ENCODE measurements at places on chromosomes 1 and 21.

GRCh38 chr21:15514073-15514946 lies 215.5 kb upstream of the USP25 start:
- H3K36me3 ChIP-seq: peaks cover 3% of the 10 kb centered on the region
- H3K4me1 ChIP-seq: peaks cover 21% of the 10 kb centered on the region
- no peaks in the 10 kb centered on the region for H3K27me3 ChIP-seq

- peak overlapping the region; percentile 88 for H3K4me3 ChIP-seq
- H3K36me3 ChIP-seq: peaks cover 28% of the 10 kb centered on the region
- H3K27ac ChIP-seq: peak overlapping the region; percentile 87
- peak; percentile 55 for DNase-seq
- H3K4me1 ChIP-seq: peaks cover 34% of the 10 kb centered on the region
- H3K27me3 ChIP-seq: no peaks in the 10 kb centered on the region
Observed at GRCh38 chr1:231420959-231421545, 1.0 kb downstream of the EGLN1 start.

DNA sequence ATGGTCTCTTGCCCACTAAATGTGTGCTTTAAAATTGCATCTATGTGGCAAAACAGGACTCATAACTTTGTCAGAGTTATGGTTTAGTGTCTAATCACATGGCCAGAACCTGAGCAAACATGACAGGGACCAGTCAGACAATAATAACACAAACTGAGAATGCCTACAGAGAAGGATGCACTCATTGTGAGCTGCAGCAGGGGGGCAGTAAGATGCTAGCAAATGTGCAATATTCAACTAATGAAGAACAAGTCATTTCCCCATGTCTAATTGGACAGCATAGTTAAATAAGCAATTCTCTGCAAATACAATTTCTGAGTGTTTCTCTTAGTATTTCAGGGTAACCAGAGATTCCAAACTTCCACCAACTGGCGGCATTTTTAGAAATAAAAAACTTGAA lies 30.8 kb downstream of the SPAG17 start:
- peaks cover 5% of the 10 kb centered on the region for H3K27me3 ChIP-seq
- no peak overlapping the region for H3K4me3 ChIP-seq
- H3K4me1 ChIP-seq: no peaks in the 10 kb centered on the region
- H3K27ac ChIP-seq: no peak overlapping the region

DNA sequence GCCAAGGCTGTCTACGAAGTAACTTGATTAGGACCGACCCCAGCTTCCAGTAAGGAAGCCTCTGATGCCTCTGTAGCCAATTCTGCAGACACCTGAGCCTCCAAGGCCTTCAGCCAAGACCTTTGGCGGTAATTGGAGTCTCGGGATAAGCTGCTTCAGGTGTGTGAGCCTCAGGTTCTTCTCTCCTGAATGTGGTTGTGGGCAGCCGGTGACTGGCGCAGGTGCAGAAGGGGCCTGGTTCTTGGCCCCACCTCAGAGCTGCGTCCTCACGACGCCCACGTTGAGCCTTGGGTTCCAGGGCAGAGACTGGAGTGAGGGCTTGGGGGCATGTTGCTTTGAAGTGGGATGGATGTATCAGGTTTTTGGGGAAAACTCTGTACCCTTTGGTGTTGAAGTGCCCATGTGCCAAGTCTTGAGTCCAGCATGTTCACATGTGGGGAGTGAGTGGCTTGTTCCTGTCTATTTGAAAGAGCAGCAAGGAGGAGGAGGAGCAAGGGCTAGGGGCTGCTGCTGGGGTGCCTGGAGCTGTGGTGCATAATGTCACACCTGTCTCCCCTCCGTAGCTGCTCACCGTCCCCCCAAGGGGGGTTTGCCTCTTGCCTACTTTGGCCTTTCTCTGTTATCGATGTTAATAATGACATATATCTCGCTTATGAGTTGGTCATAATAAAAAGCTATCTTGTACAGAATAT lies 1.4 kb downstream of the PSEN2 start:
- peaks cover 17% of the 10 kb centered on the region for H3K27me3 ChIP-seq
- H3K27ac ChIP-seq: no peak overlapping the region
- H3K36me3 ChIP-seq: no peaks in the 10 kb centered on the region
- no peak for DNase-seq
- H3K4me3 ChIP-seq: peak overlapping the region; percentile 73
- H3K4me1 ChIP-seq: peaks cover 6% of the 10 kb centered on the region

- no peaks in the 10 kb centered on the region for H3K4me1 ChIP-seq
- no peaks in the 10 kb centered on the region for H3K27me3 ChIP-seq
- H3K4me3 ChIP-seq: no peak overlapping the region
- no peak for DNase-seq
Observed at GRCh38 chr1:194069168-194069830, 882.9 kb upstream of the B3GALT2 start.

DNA sequence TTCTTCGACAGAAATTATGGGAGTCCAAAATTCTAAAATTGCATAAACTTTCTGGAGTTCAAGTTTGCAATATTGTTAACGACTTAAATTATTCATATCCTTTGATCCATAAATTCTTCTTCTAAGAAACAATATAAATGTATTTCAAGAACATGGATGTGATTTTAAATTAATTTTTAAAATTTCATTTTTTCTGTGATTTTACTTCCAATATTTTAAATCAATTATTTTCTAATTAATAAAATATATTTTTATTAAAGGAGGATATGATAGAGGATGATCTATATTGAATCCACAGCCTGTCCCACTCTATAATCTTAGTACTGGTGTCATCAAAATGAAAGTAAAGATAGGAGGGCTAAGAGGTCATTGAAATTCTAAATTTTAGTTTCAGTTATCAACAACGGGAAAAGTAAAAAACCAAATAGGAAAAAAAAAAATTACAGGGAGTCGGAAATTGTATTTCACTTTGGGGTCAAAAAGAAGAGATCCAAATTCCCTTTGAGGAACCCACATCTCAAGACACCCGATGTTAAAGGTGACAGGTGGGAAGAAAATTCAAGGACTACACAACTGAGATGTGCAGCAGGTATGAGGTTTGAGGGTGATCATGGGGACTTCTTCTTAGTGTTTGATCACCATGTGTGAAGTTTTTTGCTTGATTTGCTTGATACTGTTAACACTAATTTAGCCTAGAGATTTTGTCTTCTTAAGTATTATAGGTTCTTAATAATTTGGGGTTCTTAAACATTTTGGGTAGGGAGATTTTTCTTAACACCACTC lies 154.8 kb upstream of the RGS18 start:
- no peak overlapping the region for H3K27ac ChIP-seq
- no peaks in the 10 kb centered on the region for H3K27me3 ChIP-seq
- no peaks in the 10 kb centered on the region for H3K4me1 ChIP-seq
- no peaks in the 10 kb centered on the region for H3K36me3 ChIP-seq
- DNase-seq: no peak
- H3K4me3 ChIP-seq: no peak overlapping the region

GRCh38 chr1:48841461-48841860 lies 64.8 kb upstream of the BEND5 start:
- H3K27me3 ChIP-seq: peaks cover 19% of the 10 kb centered on the region
- no peak overlapping the region for H3K4me3 ChIP-seq
- DNase-seq: no peak
- no peak overlapping the region for H3K27ac ChIP-seq

DNA sequence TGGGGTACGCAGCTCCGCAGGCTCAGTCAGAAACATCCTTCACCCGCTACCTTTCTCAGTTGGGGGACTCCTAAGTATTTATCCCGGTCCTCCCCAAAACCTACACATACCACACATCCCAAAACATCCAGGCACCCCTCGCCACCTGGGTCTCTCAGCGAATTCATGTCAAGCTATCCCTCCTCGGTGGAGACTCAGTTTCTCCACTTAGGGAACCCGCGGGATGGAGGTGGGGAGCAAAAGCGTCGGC lies 1.3 kb upstream of the ZBTB7B start:
- H3K27ac ChIP-seq: peak overlapping the region; percentile 76
- peaks cover 5% of the 10 kb centered on the region for H3K36me3 ChIP-seq
- no peak for DNase-seq
- H3K4me1 ChIP-seq: peaks cover 51% of the 10 kb centered on the region
- peaks cover 15% of the 10 kb centered on the region for H3K27me3 ChIP-seq

GRCh38 chr21:32260130-32260529 lies 18.7 kb downstream of the MIS18A start:
- no peak overlapping the region for H3K4me3 ChIP-seq
- H3K4me1 ChIP-seq: no peaks in the 10 kb centered on the region
- DNase-seq: no peak
- H3K27me3 ChIP-seq: peaks cover 4% of the 10 kb centered on the region
- no peaks in the 10 kb centered on the region for H3K36me3 ChIP-seq

GRCh38 chr1:43781574-43781973 lies 74.2 kb downstream of the ST3GAL3 start:
- no peaks in the 10 kb centered on the region for H3K27me3 ChIP-seq
- H3K27ac ChIP-seq: no peak overlapping the region
- peaks cover 9% of the 10 kb centered on the region for H3K4me1 ChIP-seq
- peaks cover 40% of the 10 kb centered on the region for H3K36me3 ChIP-seq
- no peak for DNase-seq

- no peaks in the 10 kb centered on the region for H3K36me3 ChIP-seq
- H3K27ac ChIP-seq: no peak overlapping the region
- H3K27me3 ChIP-seq: peaks cover 3% of the 10 kb centered on the region
- H3K4me1 ChIP-seq: no peaks in the 10 kb centered on the region
Observed at GRCh38 chr1:201250326-201251011, 32.8 kb upstream of the PKP1 start.

DNA sequence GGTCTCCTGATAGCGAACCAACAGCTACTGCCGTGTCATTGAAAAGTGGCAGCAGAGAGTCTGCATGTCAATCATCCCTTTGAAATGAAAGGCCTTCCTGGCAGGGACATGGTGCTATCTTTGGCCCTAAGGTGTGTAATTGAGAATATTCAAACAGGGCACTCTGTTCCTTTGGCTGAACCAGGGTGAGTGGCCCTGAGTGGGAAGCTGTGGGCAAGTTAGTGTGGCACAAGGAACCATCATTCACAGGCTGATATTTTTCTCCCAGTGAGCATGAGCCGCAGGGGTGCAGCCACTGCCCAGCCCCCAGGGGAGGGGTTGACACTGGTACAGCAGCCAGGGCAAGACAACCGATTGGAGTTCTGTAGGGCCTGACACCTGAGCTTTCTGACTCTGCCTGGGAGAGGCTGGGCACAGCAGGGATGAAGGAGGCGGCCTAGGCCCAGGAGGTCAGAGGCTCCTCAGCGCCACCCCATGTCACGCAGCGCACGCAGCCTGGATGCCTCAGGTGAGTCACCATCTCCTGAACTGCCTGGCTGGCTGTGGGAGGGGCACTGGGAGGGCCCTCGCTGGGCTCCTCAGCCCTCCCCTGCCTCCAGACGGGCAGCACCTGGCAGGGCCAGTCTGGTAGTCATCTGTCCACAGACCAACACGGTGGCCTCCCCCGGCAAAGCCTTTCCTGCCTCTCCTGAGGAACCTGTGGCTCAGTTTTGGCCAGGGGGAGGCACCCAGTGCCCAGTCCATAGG lies 13.2 kb downstream of the QSOX1 start:
- H3K36me3 ChIP-seq: peaks cover 4% of the 10 kb centered on the region
- H3K4me3 ChIP-seq: no peak overlapping the region
- no peaks in the 10 kb centered on the region for H3K27me3 ChIP-seq
- H3K4me1 ChIP-seq: peaks cover 3% of the 10 kb centered on the region
- DNase-seq: no peak

DNA sequence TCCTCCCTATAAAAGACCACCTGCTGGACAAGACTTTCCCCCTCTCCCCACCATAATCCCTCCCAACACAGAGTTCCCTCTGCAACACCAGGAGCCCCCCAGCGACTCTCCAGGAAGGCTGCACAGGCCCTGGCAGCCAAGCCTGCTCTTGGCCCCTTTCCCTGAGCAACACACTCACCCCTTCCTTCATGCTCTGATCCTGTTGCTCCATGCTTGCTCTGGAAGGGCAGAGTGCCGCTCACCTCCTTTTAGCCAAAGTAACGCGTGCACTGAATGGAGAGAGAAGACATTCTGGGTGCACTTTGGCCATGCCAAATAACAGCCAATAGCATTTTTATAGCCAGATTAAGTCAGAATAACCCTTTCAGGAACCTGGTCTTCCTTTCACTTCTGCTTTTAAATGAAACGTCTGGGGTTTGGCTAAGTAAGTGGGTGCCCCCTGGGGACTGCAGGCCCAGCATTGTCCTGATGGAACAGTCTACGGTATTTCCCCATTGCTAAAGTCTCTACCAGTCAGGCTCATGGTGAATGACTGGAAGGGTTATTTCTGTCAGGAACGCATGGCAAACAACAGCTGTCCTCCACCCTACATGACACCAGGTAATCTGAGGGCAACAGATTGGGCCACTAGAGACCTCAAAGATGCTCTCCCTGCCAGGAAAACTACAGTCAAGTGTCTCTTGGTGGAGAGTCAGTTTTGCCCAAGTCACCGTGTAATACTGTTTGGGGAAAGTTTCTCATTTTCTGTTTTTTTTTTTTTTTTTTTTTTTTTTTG lies at the start of gene SLC2A5:
SLC2A5 (minus strand) TSS at position 310 of the 775 bp plus-strand sequence; CDS start at position 211, 99 bp downstream.
- peaks cover 4% of the 10 kb centered on the region for H3K4me1 ChIP-seq
- H3K27ac ChIP-seq: no peak within 1 kb of the TSS
- H3K4me3 ChIP-seq: no peak within 1 kb of the TSS
- DNase-seq: no peak

DNA sequence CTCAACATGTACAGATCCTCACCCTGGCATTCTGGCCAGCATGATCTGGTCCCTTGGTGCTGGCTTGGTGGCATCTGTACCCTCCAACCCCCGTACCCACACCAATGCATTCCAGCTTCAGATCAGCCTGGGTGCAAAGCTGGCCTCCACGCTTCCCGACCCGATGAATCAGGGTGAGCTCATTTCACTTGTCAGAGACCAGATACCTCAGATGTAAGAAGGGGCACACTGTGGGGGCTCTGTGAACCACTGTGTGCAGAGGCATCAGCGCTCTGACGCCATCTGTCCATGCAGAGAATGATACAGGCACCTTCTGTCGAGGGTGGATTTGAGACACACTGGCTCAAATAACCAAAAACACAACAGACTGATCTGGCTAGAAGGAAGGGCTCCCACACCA lies 76.6 kb downstream of the DMRTB1 start:
- H3K4me1 ChIP-seq: no peaks in the 10 kb centered on the region
- DNase-seq: no peak
- H3K27ac ChIP-seq: no peak overlapping the region

GRCh38 chr1:224700918-224701531 lies 84.9 kb downstream of the CNIH3 start:
- no peak for DNase-seq
- no peak overlapping the region for H3K4me3 ChIP-seq
- no peaks in the 10 kb centered on the region for H3K27me3 ChIP-seq
- H3K27ac ChIP-seq: no peak overlapping the region

- no peak overlapping the region for H3K27ac ChIP-seq
- DNase-seq: no peak
- peaks cover 19% of the 10 kb centered on the region for H3K4me1 ChIP-seq
- peaks cover 8% of the 10 kb centered on the region for H3K36me3 ChIP-seq
Observed at GRCh38 chr1:235205687-235206086, 44.6 kb upstream of the RBM34 start.

GRCh38 chr1:242416657-242417056 lies 107.8 kb downstream of the PLD5 start:
- H3K4me1 ChIP-seq: no peaks in the 10 kb centered on the region
- no peaks in the 10 kb centered on the region for H3K36me3 ChIP-seq
- H3K4me3 ChIP-seq: no peak overlapping the region
- no peaks in the 10 kb centered on the region for H3K27me3 ChIP-seq

- DNase-seq: no peak
- H3K4me3 ChIP-seq: no peak overlapping the region
- H3K27ac ChIP-seq: no peak overlapping the region
- H3K4me1 ChIP-seq: peaks cover 4% of the 10 kb centered on the region
- H3K36me3 ChIP-seq: peaks cover 7% of the 10 kb centered on the region
Observed at GRCh38 chr1:16286122-16286521, 49.1 kb upstream of the CPLANE2 start.

- no peak overlapping the region for H3K27ac ChIP-seq
- no peak for DNase-seq
- peaks cover 33% of the 10 kb centered on the region for H3K4me1 ChIP-seq
- peaks cover 2% of the 10 kb centered on the region for H3K36me3 ChIP-seq
Observed at GRCh38 chr1:18940303-18941020, 16.0 kb downstream of the IFFO2 start.
